NCI-H2081 (cell line): ENCODE measurements at places on chromosomes 1 and 21.

DNA sequence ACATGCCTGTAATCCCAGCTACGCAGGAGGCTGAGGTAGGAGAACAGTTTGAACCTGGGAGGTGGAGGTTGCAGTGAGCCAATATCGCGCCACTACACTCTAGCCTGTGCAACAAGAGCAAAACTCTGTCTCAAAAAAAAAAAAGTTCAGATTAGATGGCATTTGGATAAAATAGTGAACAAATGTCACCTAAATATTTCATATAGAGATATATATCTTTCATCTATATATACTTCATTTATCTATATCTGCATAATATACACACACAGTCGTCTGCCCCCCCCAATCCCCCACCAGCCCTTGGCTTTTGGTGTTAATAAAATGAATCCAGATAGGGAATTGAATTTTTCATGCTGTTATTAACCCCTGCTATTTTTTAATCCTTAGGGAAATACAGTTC lies 5.0 kb downstream of the PPP1R15B start:
- no peak for DNase-seq

- DNase-seq: no peak
Observed at GRCh38 chr1:11530731-11531311, 51.9 kb downstream of the DISP3 start.

DNA sequence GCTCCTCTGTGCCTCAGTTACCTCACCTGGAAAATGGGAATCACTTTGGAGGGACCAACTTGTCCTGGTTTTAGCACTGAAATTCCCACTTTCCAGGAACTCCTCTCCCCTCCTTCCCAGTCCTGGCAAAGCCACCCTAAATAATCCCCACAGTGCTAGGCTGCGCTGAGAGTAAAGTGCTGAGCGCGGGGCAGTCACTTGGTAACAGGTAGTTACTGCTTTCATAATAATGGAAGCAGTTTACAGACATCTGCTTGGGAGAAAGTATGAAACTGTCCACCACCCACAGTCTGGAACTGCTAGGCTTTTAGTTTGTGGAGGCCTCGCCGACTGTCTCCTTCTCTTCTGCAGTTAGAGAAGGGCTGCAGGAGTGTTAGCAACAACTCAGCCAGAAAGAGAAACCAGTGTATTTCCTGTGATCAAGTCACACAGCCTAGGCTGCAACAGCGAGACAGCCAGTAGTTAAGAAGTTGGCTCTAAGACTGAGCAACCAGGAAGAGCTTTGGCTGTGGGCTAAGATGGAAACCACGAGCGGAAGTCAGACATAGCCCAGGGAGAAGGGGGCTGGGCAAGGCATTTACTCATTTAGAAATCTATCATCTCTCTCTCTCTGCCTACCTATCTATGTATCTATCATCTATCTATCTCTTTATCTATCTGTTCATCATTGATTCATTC lies 30.8 kb upstream of the ABCG1 start:
- DNase-seq: no peak

DNA sequence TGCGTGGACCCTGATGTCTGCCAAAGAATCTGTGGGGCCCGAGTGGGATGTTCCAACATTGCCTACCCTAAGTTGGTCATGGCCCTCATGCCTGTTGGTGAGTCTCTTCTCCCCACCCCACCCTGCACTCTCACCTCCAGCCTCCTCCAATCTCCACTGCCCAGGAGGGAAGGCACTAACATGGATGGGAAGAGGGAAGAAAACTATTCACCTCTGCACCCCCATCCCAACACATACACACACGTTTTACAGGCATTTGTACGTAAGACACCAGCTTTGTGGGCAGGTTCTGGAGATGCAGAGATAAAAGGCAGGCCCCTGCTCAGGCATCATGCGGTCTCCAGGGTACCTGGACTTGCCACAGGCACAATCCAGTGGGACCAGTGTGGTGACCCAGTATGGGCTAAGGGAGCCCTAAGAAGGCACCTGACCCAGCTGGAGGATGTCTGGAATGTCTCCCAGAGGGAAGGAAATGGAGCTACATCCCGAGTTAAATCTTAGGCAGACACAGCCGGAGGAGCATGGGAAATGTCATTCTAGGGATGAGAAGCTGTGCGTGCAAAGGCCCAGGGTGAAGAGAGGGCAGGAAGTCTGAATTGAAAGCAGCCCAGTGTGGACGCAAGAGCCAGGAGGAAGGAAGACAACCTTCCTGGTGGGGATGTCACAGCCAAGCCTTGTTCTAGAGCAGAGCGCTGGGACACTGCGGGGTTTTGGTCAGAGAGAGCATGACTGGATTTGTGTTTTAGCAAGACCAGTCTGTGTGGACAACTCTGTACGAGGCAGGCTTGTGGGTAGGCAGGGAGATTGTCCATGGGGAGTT lies 11.4 kb downstream of the SLC5A9 start:
- DNase-seq: no peak

DNA sequence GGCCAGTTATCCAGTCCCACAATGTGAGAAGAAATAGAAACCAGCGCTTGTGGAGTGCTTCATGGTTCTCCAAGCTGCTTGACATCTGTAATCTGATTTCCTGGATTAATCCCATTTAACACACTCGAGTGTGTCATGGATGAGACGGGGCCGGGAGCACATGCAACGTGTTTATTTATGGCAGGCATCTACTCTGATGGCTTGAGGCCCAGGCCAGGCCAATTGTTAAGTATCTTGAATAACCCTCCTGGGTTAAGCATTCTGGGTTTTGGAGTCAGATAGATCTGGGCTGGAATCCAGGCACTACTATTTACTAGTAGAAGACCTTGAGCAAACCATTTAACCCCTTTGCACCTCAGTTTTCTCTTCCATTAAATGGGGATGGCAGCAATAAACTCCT lies 37.5 kb upstream of the LAPTM5 start:
- DNase-seq: no peak

- no peak for DNase-seq
Observed at GRCh38 chr1:183263886-183264602, 78.0 kb downstream of the LAMC2 start.

- DNase-seq: no peak
Observed at GRCh38 chr1:77068013-77068412, 151.2 kb downstream of the PIGK start.
